ENCODE measurements at places on chromosomes 3 and 15. TPM values are rescaled to one million over a fixed set of nuclear protein-coding genes. Genes with fewer than 3 reads are reported as not detected.

DNA sequence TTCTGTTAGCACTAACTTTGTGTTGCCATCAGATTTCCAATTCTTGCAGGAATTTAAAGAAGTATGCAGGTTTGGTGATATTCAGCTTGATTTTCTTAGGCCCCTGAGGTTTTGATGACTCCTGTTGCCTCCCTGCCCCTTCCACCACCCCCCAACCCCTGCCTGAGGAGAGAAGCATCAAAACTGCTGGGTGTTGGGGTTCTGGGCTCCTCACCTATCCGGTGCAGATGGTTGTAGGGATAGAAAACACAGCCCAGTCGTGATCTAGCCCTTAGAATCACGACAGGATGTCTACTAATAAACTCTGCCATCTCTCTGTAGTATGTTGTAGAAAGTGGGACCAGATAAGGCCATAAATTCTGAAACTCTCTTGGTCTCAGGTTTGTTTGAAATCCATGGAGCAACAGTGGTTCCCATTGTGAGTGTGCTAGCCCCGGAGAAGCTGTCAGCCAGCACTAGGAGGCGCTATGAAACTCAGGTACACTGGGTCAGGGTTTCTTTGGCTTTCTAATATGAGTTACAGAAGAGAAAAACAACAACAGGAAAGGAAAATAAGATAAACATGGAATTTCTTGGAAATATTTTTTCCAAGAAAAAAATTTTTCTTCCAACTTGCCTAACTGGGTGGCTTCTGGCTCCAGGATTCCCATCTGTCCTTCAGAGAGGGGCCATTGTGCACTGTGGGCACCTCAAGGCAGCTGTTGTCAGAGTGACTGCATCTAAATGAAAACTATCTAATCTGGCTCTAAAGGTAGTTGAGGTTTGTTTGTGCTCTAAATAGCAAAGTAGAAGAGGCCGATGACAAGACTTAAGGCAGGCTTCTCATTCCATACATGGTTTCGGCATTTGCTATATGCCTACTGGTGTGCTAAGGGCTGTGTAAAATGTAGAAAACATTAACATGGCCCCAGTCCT lies 8.7 kb downstream of the SRP14 start:
- no peaks in the 10 kb centered on the region for H3K27me3 ChIP-seq
- no peak for DNase-seq
- H3K4me3 ChIP-seq: no peak overlapping the region
- H3K4me1 ChIP-seq: no peaks in the 10 kb centered on the region

ZNF860 gene
- 1.1 TPM for polyA plus RNA-seq

GRCh38 chr15:69657626-69658025 lies 205.0 kb downstream of the RPLP1 start:
- no peaks in the 10 kb centered on the region for H3K4me1 ChIP-seq
- H3K4me3 ChIP-seq: no peak overlapping the region
- no peak overlapping the region for H3K27ac ChIP-seq

DNA sequence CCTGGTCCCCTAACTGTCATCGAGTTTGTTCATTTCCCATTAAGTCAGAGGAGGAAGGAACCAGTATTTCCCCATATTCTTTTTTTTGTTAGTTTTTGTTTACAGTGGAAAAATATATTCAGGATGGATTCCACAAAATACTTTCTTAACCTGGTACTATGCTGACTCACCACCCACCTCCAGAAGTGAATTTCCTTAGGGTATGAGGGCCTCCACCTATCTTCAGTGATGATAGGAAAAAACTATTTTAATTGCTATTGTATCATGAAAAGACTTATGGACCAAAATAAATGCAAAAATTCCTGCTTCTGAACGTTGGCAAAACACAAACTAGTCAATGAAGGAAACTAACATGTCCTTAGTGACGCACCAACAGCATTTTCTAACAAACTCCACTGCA lies 64.2 kb upstream of the FOXP1 start:
- DNase-seq: peak; percentile 21
- no peak overlapping the region for H3K4me3 ChIP-seq
- H3K36me3 ChIP-seq: no peaks in the 10 kb centered on the region

SOX14 gene
- polyA plus RNA-seq: not detected

GP9 gene
- polyA plus RNA-seq: 0.18 TPM

LDHAL6B gene
- polyA plus RNA-seq: 0.57 TPM

- H3K27me3 ChIP-seq: no peaks in the 10 kb centered on the region
- peaks cover 8% of the 10 kb centered on the region for H3K4me1 ChIP-seq
- DNase-seq: no peak
- H3K4me3 ChIP-seq: no peak overlapping the region
Measured at GRCh38 chr3:73542136-73542535, 82.6 kb downstream of the PDZRN3 start.

IL17RD gene
- polyA plus RNA-seq: 5.0 TPM

GRCh38 chr3:128349963-128350599 lies 116.6 kb downstream of the DNAJB8 start:
- no peaks in the 10 kb centered on the region for H3K27me3 ChIP-seq
- H3K4me3 ChIP-seq: no peak overlapping the region
- peaks cover 10% of the 10 kb centered on the region for H3K4me1 ChIP-seq
- DNase-seq: no peak

DNA sequence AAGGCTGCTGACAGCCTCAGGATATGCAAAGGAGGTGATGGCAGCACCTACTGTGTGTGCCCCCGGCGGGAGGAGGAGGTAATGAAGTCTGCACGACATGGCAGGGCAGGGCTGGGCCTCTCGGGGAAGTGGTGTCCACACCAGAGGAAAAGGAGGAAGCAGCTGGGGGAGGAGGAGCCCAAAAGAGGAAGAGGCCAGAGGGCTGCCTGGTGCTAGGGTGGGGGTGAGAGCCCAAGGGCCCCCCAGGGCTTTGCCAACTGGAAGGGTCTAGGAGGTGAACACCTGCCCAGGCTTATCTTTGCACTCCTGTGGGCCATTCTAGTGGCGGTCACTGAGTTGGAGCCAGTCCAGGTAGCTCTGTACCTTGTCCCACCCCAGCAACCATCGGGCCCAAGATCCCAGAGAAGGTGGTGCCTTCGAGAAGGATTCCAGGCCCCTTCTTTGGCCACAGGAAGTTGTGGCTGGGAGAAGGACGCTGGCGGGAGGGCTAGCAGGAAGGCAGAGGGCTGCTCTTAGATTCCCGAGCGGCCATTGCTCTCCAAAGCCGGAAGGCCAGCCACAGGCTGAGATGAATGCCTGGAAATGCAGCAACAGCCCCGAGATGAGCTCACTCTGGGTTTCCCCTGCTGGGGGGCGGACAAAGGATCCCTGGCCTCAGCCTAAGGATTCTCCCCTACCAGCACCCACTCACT lies 7.0 kb downstream of the GNAI2 start:
- H3K27ac ChIP-seq: peak overlapping the region; percentile 41

Data from large intestine (tissue), 12 donors.